NCI-H1436 treated with DMSO at 0.1 percent for 48 hours (cell line): ENCODE measurements at places on chromosomes 2 and 18.

GRCh38 chr2:84375020-84375419, 84.1 kb downstream of the SUCLG1 start:
- no peak for DNase-seq

- no peak for DNase-seq
Observed at GRCh38 chr2:179311101-179311500, 46.5 kb upstream of the SESTD1 start.

DNA sequence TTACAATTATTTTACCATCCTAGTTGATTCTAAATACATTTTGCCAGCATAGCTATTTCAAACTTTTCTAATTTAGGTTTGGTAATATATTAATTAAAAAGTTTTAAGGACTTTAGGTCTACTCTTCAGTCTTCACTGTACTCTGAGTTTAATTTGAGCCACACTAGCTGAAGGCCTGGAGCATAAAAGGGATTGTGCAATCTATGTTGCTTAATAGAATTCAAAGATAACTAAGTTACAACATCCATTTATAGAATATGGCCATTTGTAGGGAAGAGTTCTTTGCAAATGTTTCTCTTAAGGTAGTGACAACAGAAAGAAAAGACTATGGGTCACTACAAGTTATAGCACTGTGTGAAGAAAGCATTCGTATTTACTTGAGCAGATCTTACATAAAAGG, 702.2 kb upstream of the NRXN1 start:
- no peak for DNase-seq

- DNase-seq: no peak
Observed at GRCh38 chr2:54550547-54550946, 94.4 kb downstream of the SPTBN1 start.

- DNase-seq: no peak
Observed at GRCh38 chr2:132720393-132720792, 50.4 kb upstream of the LYPD1 start.

- DNase-seq: no peak
Observed at GRCh38 chr2:8510519-8510918, 171.3 kb upstream of the ID2 start.

DNA sequence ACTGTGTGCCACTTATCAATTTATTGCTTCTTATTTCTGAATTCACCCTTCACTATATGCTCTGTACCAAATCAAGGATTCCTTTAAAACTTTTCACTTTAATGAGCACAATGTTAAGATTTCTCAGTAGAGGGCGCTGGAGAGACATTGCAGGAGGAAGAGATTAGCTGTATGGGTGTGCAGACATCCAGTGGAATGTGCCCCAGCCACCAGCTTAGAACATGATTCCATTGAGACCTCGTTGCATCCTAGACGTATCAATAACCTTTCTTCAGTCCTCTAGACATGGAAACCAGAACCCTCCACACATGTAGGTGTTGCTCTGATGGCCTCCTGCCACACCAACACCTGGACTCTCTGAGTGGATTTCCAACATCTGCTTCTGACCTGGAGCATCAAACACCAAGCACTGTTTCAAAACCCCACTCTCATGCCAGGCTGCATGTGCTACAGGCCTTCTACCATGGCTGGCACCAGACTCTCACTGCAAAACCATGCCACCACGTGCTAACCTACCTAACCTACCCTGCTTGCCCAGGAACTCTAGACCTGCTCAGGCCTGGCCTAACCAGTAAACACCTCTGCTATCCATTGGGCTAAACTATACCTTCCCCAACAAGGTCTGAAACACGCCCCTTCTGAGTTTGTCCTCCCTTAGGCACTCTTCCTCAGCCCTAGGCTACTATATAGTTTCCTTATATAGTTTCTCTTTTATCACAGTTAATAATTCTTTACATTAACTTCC, 633.2 kb upstream of the PKDCC start:
- DNase-seq: peak; percentile 13

DNA sequence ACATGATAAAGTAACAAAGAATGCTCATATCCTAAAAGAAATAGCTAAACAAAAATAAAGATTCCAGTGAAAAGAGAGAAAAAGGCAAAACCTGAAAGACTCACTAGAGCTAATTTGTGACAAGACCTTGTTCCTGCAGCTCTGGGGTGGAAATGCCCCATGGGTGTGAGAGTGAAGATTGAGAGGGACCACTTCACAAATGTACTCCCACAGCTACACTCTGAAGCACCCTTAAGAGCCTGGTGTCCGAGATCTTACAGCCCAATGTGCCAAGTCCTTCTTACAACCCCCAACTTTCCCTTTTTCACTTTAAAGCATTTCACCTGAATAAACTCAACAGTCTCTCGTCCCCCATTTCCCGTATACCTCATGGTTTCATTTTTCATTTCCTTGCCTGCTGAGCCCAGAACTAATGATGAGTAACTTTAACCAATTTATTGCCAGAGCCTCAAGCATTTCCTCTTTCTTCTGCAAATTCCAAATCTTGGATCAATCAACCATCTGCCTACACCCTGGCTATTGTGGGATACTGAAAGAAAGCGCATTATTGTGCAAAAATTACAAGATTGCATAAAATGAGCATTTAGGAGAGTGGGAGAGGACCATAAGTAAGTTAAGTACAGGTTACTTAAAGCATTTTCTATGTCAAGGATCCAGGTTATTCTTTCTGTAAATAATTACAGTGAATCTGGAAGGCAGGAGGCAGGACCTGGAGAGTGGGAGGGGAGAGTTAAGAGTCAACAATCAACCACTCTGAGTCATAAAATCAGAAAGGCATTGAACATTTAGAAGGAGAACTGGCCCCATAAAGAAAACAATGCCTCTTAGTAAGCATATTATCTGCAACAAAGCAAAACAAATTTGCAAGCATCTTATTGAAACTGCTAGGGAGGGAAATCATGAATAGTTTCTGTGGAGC, 804.4 kb upstream of the CELF4 start:
- DNase-seq: peak; percentile 58

DNA sequence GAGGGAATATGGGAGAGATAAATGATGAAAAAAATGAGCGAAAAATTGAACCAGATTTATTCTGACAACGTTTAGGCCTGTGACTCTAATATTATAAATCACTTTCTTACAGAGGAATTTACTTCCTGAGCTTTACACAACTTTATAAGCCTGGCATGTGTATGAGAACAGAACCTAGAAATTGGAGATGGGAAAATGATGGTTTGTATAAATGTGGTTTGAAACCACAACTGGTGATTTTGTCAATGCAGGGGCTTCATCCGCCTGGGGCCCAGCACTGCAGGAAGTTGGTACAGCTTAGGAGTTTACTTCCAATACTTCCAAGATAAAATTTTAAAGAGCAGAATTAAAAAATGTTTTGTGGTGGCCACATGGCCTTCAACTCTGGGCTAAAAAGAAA, 82.3 kb downstream of the VAPA start:
- no peak for DNase-seq

DNA sequence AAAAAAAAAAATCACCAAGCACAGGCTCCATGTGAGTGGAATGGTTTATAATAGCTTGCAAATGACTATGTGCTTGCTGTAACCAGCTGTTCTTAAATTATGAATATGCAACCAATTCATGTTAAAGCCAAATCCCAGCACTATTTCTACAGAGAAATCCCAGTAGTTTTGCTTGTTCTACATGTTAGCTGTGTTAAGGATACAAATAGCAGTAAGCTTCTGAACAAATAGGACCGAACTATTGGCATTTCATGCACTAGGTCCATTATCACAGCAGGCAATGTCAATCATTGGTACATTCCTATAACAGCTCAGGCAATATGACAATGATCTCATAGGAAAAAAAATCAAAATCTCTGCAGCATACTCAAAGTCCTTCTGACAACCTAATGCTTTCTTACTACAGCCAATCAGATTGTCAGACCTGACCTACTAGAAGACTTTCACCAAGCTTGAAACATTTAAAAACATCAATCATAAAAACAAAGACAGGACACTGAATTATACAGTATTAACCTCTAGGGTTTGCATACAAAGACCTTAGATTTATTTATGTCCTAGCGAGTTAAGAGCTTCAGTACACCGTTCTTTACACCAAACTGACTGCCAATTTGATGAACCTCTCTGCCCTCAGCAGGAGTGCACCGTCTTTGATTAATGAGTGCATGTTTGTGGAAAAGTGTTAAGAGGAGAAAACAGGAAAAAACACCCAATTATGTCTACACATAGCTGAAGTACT, 6.4 kb downstream of the BAZ2B start:
- DNase-seq: no peak

DNA sequence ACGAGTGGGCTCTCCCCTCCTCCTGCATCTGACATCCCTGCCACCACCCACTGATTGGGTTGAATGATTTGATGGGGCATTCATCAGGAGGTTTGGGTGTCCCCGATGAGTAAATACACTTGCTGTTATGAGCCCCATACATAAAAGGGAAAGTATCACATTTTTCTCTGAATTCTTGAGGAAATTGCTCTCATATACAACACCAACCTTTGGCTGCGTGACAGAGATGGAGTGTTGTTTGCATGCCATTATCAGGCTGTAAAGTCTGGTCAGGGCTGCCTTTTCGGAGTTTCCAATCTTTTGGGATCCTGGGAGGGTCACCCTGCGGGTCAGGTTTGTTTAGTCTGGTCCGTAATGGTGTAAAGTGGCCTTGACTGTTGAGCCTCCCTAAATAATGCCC, 227.9 kb upstream of the SPRED2 start:
- DNase-seq: no peak

GRCh38 chr2:51559026-51559425, 527.1 kb upstream of the NRXN1 start:
- DNase-seq: no peak

DNA sequence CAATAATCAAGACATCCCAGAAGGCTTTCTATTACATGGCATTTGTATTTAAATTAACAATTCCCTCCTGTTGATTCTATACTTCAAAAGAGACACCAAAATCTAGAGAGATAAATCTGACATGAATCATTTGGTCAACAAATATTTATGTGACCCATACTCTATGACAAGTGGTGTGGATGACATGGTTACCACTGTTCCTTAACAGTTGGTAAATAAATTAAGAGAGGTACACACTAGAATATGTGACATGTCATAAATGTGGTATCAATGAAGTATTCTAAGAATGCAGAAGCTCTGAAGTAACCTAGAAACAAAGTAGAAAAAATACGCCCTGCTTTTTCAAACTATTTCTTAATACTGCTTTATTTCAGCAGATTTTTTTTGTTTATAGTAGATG, 255.4 kb downstream of the EXOC6B start:
- no peak for DNase-seq

DNA sequence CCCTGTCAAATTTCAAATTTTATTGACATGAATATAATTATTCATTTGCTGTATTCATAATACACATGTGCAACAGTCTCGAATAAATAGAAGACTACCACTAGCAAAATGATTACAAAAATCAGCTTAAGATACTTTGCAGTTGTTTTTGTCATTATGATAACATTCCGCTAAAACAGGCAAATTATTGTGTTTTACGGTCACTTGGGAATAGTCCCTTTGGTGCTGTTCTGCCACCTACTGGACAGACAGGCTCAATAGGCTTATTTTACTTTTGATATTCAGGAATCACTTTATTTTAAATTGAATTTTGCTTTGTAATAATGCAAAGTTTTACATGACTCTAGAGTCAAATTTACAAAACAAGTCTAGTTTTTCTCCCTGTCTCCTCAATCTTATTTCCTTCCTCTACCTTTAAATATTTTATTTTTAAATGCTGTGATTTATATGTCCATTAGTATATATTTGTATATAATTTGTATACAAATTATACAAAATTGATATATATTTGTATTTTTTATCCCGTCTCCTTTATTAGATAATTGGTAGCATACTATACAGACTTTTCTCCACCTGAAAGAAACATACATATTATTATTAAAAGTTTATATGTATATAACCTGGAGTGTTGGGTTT, 456.3 kb downstream of the DLGAP1 start:
- DNase-seq: no peak

GRCh38 chr2:170813611-170814532, 2.8 kb upstream of the GAD1 start:
- DNase-seq: no peak

- no peak for DNase-seq
Observed at GRCh38 chr2:75337016-75337415, 137.7 kb upstream of the TACR1 start.

DNA sequence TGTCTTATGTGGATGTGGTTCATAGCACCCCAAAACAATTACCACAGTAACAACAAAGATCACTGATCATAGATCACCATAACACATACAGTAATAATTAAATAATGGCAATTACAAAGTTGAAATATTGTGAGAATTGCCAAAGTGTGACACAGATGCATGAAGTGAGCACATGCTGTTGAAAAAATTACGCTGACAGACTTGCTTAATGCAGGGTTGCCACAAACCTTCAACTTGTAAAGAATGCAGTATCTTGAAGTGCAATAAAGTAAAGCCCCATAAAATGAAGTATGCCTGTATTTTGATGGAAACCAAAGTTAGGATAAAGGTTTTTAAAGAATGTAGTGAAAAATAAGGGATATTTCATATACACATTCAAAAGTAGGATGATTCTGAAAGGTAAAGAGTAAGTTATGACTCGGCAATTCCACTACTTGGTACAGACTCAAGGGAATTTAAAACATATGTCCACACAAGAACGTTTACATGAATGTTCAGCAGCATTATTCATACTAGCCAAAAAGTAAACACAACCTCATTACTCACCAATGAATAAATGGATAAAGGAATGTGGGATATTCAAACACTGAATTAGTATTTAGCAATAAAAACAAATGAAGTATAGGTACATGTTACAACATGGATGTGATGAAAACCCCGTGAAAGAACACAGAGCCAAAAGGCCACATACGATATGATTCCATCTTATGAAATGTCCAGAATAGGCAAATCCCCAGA, 61.6 kb downstream of the SCN9A start:
- DNase-seq: no peak
